Adrenal gland (tissue), 19 donors: ENCODE measurements at places on chromosomes 12 and 14. TPM values are rescaled to one million over a fixed set of nuclear protein-coding genes. Genes with fewer than 3 reads are reported as not detected.
A peak's percentile ranks its signal among the peaks of the same experiment; 100 is the strongest.

DNA sequence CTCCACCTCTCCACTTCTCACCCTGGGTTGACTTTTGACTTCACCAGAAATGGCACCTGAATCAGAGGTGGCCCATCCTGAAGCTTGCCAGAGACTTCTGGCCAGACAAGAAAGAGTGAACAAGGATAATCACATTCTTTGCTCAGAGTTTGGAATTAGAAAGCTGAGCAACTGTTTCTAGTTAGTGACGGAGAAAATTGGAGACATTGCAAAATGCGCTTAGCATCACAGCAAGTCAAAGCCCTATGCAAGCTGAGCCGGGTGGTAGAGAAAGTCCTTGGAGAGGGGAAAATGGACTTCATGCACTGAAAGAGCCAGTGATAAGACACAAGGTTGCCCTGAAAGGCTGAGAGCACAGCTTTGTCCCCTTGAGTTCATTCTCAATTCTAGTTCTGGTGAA, 161.8 kb downstream of the PAH start:
- no peak for DNase-seq

- no peak for DNase-seq
Observed at GRCh38 chr14:95137804-95138167, 19.5 kb downstream of the DICER1 start.

- no peak for DNase-seq
Observed at GRCh38 chr12:57161491-57161890, 14.1 kb upstream of the LRP1-AS start.

- peak; percentile 22 for DNase-seq
Observed at GRCh38 chr12:49022558-49023178, 4.1 kb upstream of the PRKAG1 start.

- no peak for DNase-seq
Observed at GRCh38 chr12:28308891-28309290, 118.6 kb downstream of the CCDC91 start.

GRCh38 chr14:98956181-98956580, 315.8 kb downstream of the BCL11B start:
- DNase-seq, result no peak

Gene WSCD2
- total RNA-seq, result 0.25 TPM

Gene ADSS1
- 17.0 TPM for total RNA-seq

Gene CAPZA3
- not detected for total RNA-seq
